ENCODE measurements at places on chromosomes 2 and 18. TPM values are rescaled to one million over a fixed set of nuclear protein-coding genes. Genes with fewer than 3 reads are reported as not detected.
A peak's percentile ranks its signal among the peaks of the same experiment; 100 is the strongest.

LRRC30 gene
- not detected for total RNA-seq

DNA sequence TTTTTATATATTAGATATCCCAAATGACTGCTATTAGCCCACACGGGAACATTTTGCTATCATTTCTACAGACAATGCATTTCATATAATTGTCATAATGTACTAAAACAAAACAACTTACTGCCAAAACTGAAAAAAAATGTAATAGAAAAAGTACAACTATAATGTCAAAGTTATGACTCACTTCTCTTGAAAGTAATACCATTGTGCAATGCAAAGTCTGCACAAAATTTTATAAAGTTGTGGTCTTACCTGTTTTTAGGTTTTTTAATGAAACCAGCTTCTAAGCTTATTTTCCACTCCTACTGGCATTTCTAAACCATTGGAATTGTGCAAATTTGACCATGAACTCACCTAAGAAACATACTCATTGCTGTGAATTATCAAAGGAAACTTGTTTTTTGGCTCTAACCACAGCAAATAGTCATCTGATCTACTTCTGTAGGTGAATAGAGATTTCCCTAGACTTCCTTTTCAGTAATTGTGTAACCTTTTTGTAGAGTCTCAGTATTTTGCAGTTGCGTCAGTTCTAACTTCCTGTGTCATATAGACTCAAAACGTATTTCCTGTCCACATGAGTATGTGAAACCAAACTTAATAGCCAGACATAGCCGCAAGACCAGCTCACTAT lies 31.9 kb upstream of the TFPI start:
- peaks cover 3% of the 10 kb centered on the region for H3K4me1 ChIP-seq
- H3K36me3 ChIP-seq: no peaks in the 10 kb centered on the region
- no peaks in the 10 kb centered on the region for H3K27me3 ChIP-seq
- no peak for DNase-seq
- no peak overlapping the region for H3K4me3 ChIP-seq

INHA gene
- total RNA-seq: not detected

DNA sequence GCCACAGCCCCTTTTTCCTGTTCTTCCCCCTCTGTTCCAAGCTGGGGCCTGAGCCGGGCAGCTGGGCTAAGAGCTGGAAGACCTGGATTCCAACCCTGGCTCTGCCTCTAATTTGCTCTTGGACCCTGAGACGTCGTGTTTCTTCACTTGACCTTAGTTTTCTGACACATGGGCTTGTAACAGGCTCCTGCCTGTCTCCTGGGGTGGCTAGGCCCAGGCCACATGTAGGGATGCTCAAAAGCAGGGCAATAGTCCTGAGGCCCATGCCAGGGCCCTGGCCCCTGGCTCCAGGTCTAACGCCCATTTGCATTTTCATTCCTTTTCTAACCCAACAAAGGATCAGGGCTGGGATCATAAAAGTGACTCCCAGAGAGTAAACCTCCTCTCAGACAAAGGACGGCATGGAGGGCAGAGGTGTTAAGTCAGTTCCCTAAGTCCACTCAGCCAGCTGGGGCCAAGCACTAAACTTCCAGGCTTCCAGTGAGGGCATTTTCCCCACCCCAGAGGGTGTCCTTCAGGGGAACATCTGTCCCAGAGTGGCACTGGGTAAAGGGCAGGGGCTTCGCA lies 16.6 kb upstream of the DNMT3A start:
- H3K27me3 ChIP-seq: peaks cover 38% of the 10 kb centered on the region
- H3K4me1 ChIP-seq: peaks cover 13% of the 10 kb centered on the region
- H3K36me3 ChIP-seq: no peaks in the 10 kb centered on the region

IL37 gene
- total RNA-seq: not detected

DNA sequence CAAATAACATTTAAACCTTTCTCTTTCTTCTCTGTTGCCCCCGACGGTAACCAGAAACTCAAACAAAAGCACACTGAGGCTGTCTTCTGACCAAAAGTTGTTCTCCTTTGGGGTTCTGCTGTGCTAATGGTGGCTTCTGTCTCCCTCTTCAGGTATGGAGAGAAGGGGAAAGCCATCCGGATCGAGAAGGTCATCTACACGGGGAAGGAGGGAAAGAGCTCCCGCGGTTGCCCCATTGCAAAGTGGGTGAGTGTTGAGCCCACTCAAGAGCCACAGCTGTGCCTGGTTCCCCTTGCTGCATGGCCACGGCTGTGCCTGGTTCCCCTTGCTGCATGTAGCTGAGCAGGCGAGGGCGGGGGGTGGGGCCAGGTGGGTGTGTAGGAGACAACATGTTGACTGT lies 67.4 kb downstream of the BOLA3 start:
- H3K4me1 ChIP-seq: no peaks in the 10 kb centered on the region
- no peaks in the 10 kb centered on the region for H3K27me3 ChIP-seq
- H3K4me3 ChIP-seq: no peak overlapping the region
- no peak overlapping the region for H3K27ac ChIP-seq

IL1R1 gene
- total RNA-seq: 1.7 TPM

DSG2 gene
- total RNA-seq: 50.5 TPM

POTEC gene
- total RNA-seq: 0.06 TPM

- H3K27ac ChIP-seq: no peak overlapping the region
- H3K36me3 ChIP-seq: no peaks in the 10 kb centered on the region
- peak; percentile 21 for DNase-seq
- no peak overlapping the region for H3K4me3 ChIP-seq
- no peaks in the 10 kb centered on the region for H3K27me3 ChIP-seq
Observed at GRCh38 chr2:75079575-75079974, 119.7 kb downstream of the TACR1 start.

GFPT1 gene
- total RNA-seq: 54.3 TPM

DNA sequence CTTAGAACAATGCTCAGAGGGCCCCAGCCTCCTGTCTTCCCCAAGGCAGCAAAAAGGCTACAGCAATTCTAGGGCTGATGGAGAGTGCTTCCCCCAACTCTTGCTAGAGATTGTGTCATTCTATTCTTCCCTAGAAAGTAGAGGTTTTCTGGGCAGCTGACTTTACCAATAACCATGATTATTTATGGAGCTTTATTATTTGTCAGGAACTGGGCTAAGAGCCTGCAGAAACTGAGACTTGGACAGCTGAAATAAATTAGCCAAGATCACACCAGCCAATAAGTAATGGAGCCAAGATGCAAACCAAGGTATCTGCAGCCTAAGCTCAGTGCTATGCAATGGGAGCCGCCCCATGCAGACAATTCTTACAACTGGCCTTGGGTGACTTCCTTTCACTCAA lies 84.8 kb downstream of the CCBE1 start:
- peaks cover 7% of the 10 kb centered on the region for H3K4me1 ChIP-seq
- H3K4me3 ChIP-seq: no peak overlapping the region
- no peaks in the 10 kb centered on the region for H3K27me3 ChIP-seq
- no peak overlapping the region for H3K27ac ChIP-seq
- DNase-seq: no peak
- H3K36me3 ChIP-seq: no peaks in the 10 kb centered on the region

GRCh38 chr2:288758-289361 lies 969 bp upstream of the ALKAL2 start:
- peak; percentile 23 for DNase-seq
- H3K4me3 ChIP-seq: peak overlapping the region; percentile 40
- H3K27ac ChIP-seq: no peak overlapping the region
- H3K27me3 ChIP-seq: peaks cover 90% of the 10 kb centered on the region
- H3K4me1 ChIP-seq: peaks cover 18% of the 10 kb centered on the region

GRCh38 chr2:122808286-122808969 lies 1053.0 kb downstream of the TSN start:
- H3K27me3 ChIP-seq: no peaks in the 10 kb centered on the region
- no peak overlapping the region for H3K4me3 ChIP-seq
- DNase-seq: no peak
- no peak overlapping the region for H3K27ac ChIP-seq
- H3K36me3 ChIP-seq: no peaks in the 10 kb centered on the region
- no peaks in the 10 kb centered on the region for H3K4me1 ChIP-seq

OSR1 gene
- total RNA-seq: not detected

Measured in neural progenitor cell (in vitro differentiated cells).